ENCODE measurements at places on chromosomes 2 and 18.

GRCh38 chr2:65922030-65922429, 489.6 kb upstream of the SPRED2 start:
- no peak for DNase-seq

- no peak for DNase-seq
Measured at GRCh38 chr2:128490321-128490720, 171.7 kb upstream of the HS6ST1 start.

GRCh38 chr2:165593081-165593480, 123.6 kb downstream of the CSRNP3 start:
- DNase-seq, result no peak

DNA sequence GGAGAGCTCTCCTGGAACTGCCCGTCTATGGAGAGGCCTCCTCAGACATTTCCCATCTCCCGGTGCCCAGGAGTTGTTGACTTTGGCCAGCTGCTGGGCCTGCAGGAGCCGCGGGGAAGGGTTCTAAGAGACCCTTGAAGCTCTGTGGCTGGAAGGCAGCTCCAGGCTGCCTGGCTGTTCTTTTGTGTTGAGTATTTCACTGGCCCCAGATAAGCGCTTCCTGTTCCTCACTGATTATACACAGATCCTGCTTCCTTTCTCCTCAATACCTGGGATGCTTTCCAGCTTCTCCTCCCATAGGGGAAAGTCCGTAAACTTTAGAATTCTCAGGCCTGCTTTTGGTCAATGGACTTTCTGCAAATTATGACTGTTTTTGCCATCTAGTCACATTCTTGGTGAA, 57.8 kb downstream of the TGOLN2 start:
- peak; percentile 80 for DNase-seq

GRCh38 chr18:79211844-79212243, 142.7 kb downstream of the ATP9B start:
- no peak for DNase-seq

DNA sequence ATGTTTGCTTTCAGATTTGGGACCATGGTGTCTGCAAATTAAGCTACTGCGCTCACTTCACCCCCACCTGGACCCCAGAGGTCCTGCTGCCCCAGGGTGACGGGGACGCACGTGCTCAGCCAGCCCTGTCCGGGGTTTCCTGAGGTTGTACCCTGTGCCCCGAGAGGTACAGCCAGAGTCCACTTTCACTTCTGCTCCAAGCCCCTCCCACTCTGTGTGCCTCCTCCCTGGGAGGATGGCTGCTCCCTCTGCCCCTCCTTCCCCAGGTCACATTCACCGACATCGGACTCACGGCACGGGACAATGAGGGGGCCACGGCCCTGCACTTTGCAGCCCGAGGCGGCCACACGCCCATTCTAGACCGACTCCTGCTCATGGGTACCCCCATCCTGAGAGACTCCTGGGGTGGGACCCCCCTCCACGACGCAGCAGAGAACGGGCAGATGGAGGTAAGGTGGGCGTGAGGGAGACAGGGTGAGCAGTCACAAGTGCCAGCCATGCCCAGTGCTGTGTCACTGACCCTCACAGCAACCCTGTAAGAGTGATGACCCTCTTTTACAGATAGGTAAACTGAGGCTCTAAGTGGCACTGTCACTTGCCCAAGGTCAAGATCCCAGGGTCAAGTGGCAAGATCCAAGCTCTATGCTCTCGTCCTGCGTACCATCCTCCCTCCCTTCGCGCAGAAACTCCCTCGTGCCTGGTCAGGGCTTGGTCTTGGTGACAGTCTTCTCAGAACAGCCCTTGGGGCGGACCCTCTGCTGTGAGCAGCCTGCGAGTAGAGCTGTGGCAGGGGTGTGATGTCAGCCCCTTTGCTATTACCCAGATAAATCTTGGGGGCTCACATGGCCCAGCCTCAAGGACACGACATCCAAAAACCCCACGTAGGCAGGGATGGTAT, 7.6 kb downstream of the ESPNL start:
- no peak for DNase-seq

DNA sequence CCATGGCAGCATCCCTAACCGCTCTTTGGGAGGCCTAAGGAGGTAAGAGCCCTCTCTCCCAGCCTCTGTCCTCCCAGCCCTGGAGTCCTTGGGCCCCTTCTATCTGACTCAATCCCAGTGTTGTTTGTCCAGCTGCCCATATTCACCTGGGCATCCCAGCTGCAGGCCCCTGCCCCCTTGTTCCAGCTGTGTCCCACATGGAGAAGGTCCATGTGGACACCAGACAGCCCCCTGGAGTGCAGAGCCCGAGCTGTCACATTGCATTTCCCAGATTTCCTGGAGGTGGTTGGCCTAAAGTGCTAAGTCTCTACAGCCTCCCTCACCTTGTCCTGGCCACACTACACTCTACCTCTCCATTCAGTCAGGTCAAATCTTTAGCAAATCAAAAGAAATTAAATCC, 42.5 kb downstream of the PSD4 start:
- DNase-seq, result no peak

DNA sequence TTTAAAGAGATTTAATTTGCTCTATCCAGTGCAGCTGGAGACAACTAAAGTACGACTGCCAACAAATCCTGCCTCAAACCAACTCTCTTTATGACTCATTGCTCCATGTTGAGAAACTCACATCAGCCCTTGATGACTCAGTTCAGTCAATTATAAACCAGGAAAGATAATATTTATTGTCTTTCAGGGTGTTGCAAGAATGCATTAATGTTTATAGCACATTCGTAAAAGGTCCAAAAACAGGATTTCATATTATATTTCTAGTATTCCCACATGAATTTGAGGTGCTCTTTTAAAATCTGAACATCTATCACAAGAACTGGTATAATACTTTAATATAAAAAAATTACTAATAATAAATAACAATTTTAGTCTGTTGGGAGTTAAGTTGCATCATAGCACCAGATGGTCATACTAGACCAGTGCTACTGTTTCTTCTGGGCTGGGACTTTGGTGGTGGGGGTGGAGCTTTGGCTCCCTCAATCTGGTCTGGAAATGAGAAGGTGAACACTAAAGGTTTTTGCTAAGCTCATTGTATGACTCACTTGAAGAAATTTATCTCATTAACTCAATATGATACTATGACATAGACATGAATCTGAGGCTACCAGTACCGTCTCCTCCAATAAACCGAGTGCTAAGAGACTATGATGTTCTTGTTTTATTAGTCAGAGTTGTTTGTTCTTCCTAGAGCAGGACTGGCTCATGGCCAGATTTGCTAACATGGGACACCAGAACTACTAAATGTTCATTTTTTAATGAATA, 26.6 kb upstream of the MAP3K20 start:
- DNase-seq, result no peak

All from NCI-H1092 treated with DMSO at 0.1 percent for 48 hours (cell line).